PC-3 (cell line): ENCODE measurements at places on chromosomes 16 and 17. TPM values are rescaled to one million over a fixed set of nuclear protein-coding genes. Genes with fewer than 3 reads are reported as not detected.

Gene GLIS2
- 2.1 and 5.9 TPM in 2 replicates for total RNA-seq

Gene TAF1C
- total RNA-seq: 21.8 and 28.0 TPM in 2 replicates

DNA sequence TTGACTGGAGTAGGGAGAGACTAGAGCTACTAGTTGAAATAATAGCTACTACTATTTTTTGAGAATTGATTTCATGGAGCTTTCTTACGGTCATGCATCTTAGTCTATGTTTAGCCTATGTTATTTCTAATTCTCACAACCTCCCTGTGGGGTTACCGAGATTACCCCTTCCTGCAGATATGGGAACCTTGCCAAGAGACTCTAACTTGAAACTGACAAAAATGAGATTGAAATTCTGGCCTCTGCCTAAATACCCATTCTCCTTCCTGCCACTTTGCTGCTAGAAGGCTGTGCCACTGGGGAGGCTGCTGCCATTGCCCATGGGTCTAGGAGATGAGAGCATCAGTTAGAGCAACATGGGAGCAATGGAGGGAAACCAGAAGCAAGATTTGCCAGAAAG is 410.3 kb downstream of the CDH13 start:
- DNase-seq: no peak

DNA sequence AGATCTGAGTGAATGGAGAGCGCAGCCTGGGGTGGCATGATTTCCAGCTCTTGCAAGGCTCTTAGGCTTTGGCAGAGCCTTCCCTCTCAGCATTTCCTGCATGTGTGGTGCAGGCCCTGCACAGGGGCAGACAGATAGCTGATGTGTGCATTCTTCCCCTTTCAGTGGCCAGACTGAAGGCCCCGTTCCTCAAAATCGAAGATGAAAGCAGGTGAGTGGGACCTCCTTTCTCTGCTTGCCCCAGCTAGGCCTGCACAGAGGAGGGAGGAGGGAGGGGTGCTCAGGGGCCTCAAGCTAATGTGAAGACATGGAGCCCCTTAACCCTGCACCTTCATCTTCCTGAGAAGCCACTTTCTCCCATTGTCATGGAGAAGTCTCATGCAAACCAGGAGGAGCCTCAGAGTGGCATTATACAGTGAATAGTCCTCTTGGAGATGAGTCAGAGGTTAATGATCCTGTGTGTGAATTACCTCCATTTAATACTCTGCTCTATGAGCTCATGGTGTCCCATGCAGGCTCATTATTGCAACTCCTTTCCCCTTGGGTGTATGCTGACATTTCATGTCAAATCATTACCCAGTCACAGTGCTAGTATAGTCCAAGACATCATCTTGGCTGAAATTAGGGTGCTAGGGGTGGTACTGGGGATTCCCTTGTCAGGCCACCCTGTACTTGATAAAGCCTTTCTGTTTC is 20.4 kb upstream of the ADAM11 start:
- DNase-seq: no peak

DNA sequence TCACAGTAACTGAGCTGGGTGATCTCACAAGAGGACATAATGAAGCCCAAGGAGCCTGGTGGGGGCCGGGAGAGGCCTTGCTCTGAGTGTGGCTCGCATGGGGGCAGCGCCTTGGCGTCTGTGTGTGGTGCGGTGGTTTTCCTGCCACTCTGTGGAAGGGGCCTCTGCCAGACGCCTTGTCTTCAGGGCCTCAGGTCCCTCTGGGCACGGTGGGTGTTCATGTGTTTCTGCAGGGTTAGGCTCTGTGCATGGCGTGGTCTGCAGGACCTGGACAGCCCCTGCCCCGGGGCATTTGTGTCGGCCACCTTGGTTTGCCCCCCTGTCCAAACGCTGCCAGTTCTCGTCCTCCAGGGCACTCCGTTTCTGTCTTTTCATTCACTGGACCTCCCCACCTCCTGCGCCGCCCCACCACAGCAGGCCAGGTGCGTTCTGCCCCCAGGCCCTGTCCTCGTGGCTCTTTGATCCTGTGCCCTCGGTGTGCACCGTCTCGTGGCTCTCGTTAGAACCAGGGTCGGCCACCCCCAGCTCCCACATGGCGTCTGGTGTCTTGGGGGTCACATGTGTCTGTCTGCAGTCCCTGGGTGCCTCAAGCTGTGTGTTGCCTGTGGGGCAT is 43.7 kb upstream of the ZNF750 start:
- no peak for DNase-seq

Gene SULT1A1
- total RNA-seq: 2.9 and 4.7 TPM in 2 replicates
